ENCODE measurements at places on chromosomes 16 and 17. TPM values are rescaled to one million over a fixed set of nuclear protein-coding genes. Genes with fewer than 3 reads are reported as not detected.
A peak's percentile ranks its signal among the peaks of the same experiment; 100 is the strongest.

- H3K27ac ChIP-seq, result peak overlapping the region; percentile 53
- peaks cover 4% of the 10 kb centered on the region for H3K27me3 ChIP-seq
- H3K4me3 ChIP-seq, result no peak overlapping the region
- no peak for DNase-seq
- no peaks in the 10 kb centered on the region for H3K36me3 ChIP-seq
These were observed 7.6 kb upstream of the CMTR2 start for GRCh38 chr16:71296584-71297340.

DNA sequence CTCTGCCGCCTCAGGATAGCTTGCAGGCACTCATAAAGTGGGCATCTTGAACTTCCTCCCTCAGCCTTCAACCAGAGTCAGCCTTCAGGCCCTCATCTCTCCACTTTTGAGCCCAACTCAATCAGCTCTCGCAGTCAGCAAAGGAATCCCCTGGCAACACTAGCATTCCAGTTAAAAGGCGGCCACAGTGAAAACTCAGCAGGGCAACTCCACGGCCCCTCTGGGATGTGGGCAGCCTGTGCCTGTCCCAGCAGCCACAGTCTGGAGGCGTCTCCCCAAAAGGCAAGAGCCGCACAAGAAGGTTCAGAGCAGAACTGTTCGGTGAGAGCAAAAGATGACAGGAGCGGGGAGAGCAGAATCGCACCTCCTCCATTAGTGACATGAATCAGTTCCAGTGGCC is 9.0 kb downstream of the TMEM11 start:
- H3K4me1 ChIP-seq, result no peaks in the 10 kb centered on the region
- no peaks in the 10 kb centered on the region for H3K27me3 ChIP-seq
- no peak overlapping the region for H3K4me3 ChIP-seq
- no peak for DNase-seq

DNA sequence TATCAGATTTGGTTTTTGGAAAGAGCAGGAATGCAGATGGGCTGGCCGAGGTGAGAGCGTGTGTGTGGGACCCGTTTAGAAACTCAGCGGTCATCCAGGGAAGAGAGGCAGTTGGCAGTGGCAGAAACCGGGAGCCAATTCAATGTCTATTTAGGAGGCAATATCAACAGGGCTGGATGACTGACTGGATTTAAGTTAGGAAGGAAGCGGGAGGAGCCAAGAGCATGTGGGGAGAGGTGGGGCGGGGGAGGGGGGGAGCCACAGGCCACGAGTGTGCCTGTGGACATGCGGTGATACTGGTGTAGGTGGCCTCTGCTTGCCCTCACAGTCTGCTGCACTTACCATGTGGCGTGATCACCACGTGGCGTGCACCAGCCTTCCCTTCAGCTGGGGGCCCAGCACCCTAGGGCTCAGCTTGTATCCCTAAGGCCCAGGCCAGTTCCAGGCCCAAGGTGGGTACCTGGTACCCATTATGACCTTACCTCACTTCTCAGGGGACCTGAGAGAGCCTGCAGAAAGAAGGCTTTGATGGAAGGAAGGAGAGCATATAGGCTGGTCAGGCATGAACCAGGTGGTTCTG is 10.8 kb upstream of the TPPP3 start:
- H3K27ac ChIP-seq, result peak overlapping the region; percentile 73
- peaks cover 20% of the 10 kb centered on the region for H3K4me1 ChIP-seq
- H3K4me3 ChIP-seq, result no peak overlapping the region
- no peaks in the 10 kb centered on the region for H3K36me3 ChIP-seq

- H3K27me3 ChIP-seq, result no peaks in the 10 kb centered on the region
- DNase-seq, result peak; percentile 55
- peak overlapping the region; percentile 81 for H3K27ac ChIP-seq
- H3K4me3 ChIP-seq, result no peak overlapping the region
- H3K4me1 ChIP-seq, result peaks cover 54% of the 10 kb centered on the region
- H3K36me3 ChIP-seq, result no peaks in the 10 kb centered on the region
These were observed 79.2 kb upstream of the LGALS9 start for GRCh38 chr17:27551701-27552248.

GRCh38 chr17:43832168-43832975 is 574 bp downstream of the MPP3 start:
- H3K36me3 ChIP-seq, result no peaks in the 10 kb centered on the region
- H3K4me1 ChIP-seq, result no peaks in the 10 kb centered on the region
- no peaks in the 10 kb centered on the region for H3K27me3 ChIP-seq
- DNase-seq, result peak; percentile 81
- H3K4me3 ChIP-seq, result peak overlapping the region; percentile 79

Gene KRT15
- 1.1 TPM for polyA plus RNA-seq

- H3K27me3 ChIP-seq, result no peaks in the 10 kb centered on the region
- H3K36me3 ChIP-seq, result no peaks in the 10 kb centered on the region
- no peak overlapping the region for H3K4me3 ChIP-seq
- no peak for DNase-seq
- H3K4me1 ChIP-seq, result no peaks in the 10 kb centered on the region
These were observed 294.6 kb downstream of the CNTNAP4 start for GRCh38 chr16:76571755-76572154.
